ENCODE measurements at places on chromosomes 4 and X.

DNA sequence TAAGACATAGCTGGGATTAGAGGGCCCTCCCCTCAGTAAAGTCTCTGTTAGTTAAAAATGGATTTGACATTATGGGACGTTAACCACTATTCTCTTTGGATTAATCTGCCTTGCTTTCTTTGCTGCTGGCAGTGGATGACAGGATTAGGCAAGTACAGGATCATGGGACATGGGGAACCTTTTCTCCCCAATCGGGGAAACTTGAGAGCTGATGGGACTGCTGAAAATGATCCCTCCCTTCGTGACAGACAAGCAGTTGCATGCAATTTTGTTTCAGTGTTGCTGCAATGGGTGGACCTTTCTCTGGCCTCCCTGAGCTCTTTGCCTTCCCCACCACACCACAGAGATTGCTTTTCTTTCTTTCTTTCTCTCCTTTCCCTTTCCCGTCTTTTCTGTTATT, 120.2 kb upstream of the BANK1 start:
- no peak for DNase-seq

GRCh38 chrX:72394518-72395170, 88.9 kb upstream of the CITED1 start:
- DNase-seq: no peak

- no peak for DNase-seq
These were observed 94.6 kb downstream of the UBE2K start for GRCh38 chr4:39792529-39792928.

DNA sequence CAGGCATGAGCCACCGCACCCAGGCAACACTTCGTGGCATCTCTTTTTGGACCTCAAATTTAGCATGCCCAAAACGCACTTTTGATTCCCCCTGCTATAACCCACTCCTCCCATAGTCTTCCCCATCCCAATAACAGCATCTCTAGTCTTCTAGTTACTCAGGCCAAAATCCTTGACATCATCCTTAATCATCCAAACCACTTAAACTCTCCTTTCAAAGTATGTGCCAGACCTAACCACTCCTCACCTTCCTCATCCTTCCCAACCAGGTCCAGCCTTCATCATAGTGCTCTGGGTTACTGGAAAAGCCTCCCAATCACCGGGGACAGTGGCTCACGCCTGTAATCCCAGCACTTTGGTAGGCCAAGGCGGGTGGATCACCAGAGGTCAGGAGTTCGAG, 41.9 kb downstream of the AFAP1 start:
- no peak for DNase-seq

All from NCI-H524 treated with DMSO at 0.1 percent for 48 hours (cell line).